ENCODE measurements at places on chromosomes 1 and 21.
A peak's percentile ranks its signal among the peaks of the same experiment; 100 is the strongest.

DNA sequence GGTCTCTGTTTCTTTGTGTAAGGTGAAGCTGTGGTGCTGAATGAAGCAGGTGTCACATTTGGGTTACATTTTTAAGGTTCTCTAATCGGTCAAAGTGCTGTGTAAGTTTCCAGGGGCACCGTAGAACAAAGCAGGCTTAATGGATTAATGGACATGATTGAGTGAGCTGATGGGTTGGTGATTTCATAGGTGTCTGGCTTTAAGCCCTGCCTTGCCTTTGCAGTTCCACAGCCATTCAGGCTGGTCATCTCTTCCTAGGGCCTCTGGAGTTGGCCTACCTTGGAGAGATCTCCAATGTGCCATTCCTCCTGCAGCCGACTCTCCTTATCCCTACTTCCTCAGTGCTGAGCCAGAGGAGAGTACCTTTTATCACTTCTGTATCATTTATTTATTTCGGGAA is 15.2 kb downstream of the GALNT2 start:
- DNase-seq: no peak

GRCh38 chr1:101379950-101380349 is 143.1 kb downstream of the S1PR1 start:
- DNase-seq: no peak

DNA sequence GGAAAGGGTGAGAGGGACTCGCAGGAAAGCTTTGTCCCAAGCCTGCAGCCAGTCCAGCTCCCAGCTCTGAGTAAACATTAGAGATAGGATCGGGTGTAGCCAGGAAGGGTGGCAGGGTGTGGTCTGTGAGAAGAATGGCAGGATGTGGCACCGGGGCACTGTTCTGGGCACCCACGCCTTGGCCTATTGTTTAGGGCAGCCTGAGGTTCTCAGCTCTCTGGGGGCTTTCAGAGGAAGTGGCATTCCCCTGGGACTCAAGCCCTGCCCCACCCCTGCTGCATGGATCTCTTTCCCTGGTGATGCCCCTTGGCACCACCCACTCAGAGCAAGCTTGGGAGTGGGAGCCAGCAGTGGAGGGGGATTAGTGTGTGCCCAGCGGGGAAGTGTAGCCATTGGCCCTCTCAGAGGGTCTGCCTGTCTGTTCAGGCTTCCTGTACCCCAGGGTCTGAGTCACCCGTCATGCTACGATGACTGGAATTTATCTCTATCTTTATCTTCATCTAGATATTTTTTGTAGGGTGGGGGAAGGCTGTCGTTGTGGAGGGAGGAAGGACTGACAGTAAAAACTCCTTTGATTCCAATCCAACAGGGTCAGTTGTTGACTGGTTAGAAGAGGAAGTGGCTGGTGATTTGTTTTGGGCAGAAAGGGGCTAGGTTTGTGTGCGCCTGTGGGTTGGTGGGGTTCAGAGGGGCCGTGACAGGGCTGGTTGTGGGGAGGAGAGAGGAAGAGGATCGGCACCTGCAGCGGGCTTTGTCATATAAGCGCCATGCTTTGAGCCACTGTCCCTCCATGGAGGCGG is 31.6 kb downstream of the SOX13 start:
- no peak for DNase-seq

GRCh38 chr1:68442822-68443556 is 6.8 kb downstream of the RPE65 start:
- no peak for DNase-seq

- no peak for DNase-seq
These were observed 62.6 kb upstream of the CYYR1 start for GRCh38 chr21:26635681-26636080.

DNA sequence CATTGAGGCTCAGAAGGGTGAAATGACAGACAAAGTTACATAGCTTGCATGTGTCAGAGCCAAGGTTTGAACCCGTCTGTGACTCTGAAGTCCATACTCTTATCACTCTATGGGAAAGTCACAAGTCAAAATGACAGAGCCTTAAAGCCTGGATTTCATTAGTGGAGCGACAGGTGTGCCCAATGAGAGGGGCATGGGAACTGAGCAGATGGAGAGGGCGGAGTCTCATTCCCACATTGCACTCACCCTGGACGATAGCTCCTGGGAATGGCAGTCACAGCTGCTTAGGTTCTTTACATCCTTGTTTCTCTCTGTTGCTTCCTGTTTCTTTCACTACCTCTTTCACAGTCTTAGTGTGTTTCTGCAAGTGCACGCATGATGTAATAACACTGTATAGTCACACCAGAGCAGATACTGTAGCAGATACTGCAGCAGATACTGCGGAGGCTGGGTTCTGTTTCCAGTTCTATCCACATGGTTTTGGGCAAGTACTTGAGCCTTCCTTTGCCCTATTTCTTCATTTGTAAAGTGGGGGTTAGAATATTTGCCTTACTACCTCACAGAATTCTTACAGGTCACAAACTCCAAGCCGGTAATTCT is 127.2 kb downstream of the ZSCAN20 start:
- DNase-seq: no peak

DNA sequence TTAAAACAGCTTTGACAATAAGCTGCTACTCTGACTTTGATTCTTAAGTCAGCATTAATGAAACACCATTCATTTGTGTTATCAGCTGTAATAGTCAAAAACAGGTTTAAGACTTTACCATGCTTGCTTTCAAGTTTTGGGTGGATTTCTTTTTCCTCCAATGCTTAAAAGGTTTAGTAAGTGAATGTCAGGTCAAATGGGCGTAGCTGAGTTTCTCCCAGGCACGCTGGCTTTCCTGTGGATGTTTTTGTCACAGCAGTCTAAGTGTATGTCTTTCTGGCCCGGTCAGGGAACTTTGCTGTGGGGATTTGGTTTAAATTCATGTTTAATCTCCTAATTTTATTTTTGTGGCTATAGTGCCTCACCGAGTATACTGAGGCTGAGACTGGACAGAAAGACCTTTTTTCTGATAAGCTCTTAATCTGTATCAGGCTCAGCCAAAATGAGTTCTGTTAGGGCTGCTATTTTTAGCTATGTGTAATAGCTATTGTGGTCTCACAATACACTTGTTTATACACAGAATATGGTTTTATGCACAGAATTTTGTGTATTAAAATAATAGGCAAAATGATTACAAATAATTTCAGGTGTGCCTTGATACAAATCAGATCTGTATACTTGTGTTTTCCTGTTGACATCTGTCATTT is 292.8 kb downstream of the DISC1 start:
- DNase-seq: no peak

GRCh38 chr1:2301607-2302291 is 73.6 kb downstream of the SKI start:
- peak; percentile 51 for DNase-seq

DNA sequence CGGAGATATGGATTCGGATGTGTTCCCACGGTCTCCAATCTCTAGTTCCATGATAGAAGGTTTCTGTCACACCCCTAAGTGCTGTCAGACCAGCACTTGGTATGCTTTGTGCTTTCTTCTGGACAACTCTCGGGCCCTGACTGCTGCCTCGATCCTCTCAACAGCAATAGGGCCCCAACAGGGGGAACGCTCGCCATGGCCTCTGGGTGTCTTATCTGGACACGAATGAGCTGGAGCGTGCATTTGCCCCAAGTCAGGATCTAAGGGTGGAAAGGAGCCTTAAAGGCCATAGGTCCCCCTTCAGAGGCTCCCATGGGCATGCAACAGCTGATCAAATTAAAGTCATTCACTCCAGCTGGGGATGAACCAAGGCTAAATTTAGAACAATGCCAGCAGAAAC is 76.8 kb downstream of the TCP10L start:
- no peak for DNase-seq

DNA sequence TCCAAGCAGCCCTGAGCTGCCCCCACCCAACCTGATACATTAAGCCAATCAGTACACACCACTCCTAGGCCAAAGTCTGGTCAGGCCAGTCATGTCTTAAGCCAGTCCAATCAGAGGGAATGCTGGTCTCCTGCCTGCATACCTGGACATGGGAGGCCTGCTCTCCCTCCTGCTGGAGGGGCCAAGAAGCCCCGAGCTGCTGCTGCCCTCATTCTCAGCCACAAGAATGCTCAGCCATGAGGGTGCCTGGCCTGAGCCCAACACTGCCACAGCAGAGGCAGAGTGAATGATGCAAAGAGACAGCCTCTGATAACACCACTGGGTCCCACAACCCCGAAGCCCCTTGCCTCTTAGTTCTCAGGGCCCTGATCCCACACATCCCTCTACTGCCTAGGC is 23.0 kb downstream of the CHD5 start:
- no peak for DNase-seq

- DNase-seq: no peak
These were observed 230.8 kb upstream of the CHRM3 start for GRCh38 chr1:239155466-239156091.

DNA sequence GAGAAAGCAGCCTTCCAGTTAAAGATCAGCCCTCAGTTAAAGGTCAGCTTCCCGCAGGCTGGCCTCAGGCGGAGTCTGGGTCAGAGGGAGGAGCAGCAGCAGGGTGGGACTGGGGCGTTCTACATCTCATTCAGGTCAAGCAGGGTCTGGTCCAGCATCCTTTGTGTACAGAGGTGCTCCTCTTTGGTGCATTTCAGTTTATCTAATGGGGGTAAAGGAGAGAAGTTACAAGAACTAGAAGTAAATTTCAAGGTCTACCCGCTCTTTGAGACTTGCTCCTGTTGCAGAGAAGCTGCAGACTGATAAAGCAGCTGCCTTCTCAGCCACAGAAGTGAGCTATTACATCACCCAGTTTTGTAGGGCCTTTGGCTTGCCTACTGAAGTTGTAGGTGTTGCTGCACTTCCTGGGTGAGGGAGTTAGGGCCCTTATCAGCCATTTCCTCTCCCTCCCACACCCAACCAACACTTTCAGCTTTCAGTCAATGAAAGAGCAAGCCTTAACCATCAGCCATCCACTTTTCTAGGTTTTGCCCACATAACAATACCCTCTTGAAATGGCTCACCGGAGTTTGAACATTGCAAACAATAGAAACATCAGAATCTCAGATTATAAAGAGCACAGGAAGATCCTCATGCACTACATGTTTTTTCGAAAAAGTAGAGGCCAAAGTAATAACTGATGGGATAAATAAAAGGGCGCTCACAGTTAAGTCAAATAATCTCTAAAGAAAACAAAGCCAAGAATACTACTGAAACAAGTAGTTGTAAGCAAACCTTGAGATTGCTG is 2.8 kb upstream of the NUP210L start:
- peak; percentile 91 for DNase-seq

DNA sequence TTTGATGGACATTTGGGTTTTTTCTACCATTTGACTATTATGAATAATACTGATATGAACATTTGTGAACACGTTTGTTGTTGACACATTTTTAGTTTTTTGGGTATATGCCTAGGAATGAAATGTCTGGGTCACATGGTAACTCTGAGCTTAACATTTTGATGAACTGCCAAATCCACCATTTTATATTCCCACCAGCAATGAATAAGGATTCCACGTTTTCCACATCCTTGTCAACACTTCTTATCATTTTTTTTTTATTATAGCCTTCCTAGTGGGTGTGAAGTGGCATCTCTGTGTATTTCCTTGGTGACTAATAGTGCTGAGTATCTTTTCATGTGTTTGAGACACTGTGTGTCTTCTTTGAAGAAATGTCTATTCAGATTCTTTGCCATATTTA is 67.6 kb downstream of the RASAL2 start:
- DNase-seq: no peak

DNA sequence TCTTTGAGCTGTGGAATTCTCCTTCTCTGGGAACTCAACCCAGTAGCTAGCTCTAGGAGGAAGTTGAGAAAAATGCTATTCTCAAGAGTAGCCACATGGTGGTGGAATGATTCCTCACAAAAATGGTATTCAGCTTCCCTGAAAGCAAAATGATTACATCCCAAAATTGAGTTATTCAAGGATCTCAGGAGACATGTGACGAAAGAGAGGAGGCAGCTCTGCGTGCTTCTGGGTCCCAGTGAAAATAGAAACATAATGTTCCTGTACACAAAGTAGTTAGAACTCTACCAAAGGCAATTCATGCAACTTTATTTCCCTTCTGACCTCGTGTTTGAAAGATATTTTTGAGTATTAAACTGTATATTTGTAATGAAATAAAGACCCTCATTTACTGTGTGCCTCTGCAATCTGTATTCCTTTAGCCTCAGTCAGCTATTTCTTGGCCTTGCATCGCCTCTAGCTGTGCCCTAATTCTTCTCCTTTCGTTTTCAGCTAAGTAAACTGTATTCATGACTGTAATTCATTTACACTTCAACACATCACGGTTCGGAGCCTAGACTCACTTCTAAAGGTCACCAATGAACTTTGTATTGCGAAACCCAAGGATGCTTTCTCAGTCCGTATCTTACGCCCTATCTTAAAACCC is 167.3 kb downstream of the FASLG start:
- DNase-seq: peak; percentile 42

- no peak for DNase-seq
These were observed 623.2 kb downstream of the LMO4 start for GRCh38 chr1:87951852-87952251.

GRCh38 chr1:193799948-193800690 is 613.7 kb upstream of the B3GALT2 start:
- no peak for DNase-seq
